ENCODE measurements at places on chromosomes 4 and X.

GRCh38 chr4:56786955-56787354 is 34.5 kb downstream of the SPINK2 start:
- peak; percentile 58 for DNase-seq

DNA sequence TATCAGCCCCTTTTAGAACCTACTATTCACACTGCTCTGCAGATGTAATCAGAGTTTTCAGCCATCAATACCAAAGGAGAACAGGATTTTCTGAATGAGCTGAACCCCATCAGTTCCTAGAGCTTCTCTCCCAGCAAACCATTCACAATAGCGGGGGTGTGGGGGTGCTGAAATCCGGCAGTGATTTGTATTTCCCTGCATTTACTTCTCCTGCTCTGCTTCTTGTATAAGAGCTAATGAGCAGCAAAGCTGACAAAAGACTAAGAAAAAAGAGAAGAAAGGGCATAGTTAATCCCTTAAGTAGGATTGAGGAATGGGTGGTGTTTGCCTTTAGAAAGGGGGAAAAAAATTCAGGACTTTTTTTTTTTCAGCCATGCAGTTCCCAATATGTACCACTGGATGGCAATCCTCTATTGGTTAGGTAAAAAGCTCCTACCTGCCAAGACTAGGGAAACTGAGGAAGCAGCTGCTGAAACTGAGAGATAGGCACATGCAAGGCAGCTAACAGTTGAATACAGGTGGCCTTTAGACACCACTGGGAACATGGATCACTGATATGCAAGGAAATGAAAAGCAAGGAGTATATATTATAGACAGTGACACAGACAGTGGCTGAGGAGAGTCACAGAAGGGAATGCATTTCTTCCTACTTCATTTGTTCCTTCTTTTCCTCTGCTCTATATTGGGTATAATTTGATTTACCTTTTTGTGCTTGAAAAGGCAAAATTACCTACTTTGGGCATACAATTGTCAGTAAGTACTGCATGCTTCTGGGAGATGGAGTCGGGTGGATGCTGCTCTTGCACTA is 217.9 kb downstream of the HS6ST2 start:
- peak; percentile 71 for DNase-seq

- peak; percentile 12 for DNase-seq
These were observed 54.4 kb upstream of the USP26 start for GRCh38 chrX:133151336-133151735.

GRCh38 chr4:38920677-38921076 is 53.1 kb downstream of the FAM114A1 start:
- no peak for DNase-seq

DNA sequence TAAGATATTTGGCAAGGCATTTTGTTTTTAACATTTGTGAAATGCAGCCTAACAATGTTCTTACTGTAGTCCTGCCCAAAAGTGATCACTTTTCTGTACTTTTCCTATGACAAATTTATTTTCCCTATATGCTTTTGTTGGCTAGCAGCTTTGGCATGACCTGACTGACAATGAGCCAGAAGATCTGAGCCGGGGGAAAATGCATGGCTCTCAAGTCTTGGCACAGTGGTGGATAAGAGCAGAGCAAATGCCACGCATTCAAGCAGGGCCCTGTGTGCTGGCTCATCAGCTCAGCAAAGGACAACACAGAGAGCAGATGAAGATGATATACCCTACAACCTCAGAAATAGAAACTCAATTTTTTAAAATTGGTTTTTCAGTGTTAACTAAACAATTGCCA is 187.3 kb downstream of the ANAPC10 start:
- DNase-seq = no peak

DNA sequence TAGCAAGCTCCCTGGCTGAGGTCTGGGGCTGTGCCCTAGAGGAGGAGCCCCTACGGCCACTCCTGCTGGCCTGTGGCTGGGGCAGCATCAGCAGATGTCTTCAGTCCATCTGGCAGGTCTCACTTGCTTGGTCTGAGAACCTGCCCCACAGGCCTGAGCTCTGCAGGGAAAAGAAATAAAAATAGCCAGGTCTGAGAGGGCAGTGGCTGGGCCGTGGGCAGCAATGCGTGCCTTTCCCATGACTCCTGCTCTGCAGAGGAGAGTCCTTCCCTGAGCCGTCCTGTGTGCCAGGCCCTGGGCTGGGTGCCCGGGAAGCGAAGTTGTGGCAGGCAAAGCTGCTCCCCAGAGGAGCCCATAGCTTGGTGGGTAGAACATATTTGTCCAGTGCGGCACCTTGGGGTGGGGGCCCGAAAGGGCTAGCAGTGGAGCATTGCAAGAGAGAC is 11.3 kb upstream of the KIAA0232 start:
- no peak for DNase-seq

- DNase-seq = no peak
These were observed 6.3 kb downstream of the PGRMC2 start for GRCh38 chr4:128281354-128281753.

DNA sequence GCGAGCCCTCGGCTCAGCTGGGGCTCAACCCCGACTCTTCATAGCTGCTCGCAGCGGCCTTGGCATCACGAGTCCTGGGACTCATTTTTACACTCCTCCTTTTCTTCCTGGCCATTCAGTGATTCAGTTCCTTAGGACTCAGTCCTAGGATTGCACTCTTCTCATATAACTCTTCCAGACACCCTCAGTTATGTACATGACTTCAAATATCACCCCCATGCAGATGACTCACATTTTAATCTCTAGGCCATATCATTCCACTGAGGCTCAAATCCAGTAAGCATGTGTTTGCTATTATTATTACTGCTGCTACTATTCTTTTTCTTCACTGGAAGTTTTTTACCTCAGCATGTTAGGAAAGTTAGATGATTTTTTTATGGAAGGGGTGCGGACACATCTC is 14.4 kb downstream of the ITGB1BP2 start:
- DNase-seq = no peak

- no peak for DNase-seq
These were observed 4.0 kb downstream of the TIMP1 start for GRCh38 chrX:47586043-47586787.

DNA sequence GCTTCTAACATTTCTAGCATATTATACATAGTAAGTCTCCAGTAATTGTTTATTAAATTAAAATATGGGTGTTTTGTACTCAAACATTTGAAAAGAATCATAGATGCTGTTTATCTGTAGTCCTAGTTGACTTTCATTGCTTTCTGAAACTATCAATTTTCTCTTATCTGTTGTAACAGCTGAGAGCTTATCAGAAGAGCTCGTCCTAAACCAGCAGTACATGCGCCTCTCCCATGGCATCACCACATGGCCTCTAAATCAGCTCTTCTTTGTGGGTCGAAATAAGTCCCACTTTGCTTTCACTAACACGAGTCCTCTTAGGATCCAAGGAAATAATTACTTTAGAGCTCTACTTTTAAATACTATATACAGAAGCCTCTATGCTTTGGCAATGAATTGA is 55.1 kb downstream of the PPP3CA start:
- no peak for DNase-seq

DNA sequence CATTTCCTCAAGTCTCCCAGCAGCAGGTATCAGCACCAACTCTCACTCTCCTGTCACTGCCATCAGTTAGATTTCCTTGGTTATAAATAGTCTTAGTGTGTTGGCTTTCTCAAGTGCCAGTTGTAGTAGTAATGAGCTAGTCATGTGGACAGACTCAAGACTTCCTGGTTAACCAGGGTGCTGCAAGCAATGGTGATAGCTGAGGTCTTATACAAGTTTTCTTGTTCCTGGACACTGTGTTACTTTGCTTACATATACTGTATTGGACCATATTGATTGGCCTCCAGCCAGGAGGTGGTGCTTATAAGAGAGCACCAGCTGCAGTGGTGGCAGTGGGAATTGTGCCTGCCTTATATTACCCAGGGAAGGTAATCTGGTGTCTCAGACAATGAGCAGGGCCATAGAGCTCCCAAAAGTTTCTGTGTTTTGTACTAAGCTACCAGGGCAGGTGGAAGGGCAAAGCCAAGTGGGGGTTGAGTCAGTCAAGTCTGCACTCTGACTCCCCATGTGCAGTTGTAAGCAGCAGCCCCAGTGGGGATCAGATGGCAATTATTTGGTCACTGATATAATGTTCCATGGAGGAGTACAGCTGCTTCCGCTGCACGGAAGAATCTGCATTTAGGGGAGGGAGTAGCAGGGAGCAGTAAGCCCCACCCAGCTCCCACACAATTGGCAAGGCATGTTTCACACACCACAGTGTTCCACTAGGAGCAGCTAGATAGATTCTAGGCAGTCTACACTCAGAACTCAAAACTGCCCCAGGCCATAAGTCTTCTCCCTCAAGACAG is 24.1 kb upstream of the ZDHHC15 start:
- no peak for DNase-seq

GRCh38 chrX:30504309-30504708 is 73.3 kb downstream of the TASL start:
- no peak for DNase-seq

- no peak for DNase-seq
These were observed 355.2 kb upstream of the GALNT7 start for GRCh38 chr4:172813359-172813923.

DNA sequence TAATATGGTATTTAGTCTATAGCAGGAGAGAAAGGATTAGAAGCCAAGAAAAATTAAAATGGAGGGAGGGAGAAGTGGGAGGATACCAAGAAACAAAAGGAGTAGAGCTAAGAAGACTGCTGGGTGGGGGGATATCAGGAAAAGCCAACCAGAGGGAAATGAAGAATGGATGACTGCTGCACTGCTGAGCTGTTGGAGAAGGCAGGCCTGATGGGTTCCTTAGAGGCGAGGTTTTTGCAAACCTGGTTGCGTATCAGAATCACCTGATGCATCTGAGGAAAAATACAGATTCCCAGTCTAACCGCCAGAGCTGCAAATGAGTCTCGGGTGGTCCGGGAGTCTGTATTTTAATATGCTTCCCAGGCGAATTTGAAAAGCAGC is 1.5 kb downstream of the PGRMC1 start:
- peak; percentile 27 for DNase-seq

DNA sequence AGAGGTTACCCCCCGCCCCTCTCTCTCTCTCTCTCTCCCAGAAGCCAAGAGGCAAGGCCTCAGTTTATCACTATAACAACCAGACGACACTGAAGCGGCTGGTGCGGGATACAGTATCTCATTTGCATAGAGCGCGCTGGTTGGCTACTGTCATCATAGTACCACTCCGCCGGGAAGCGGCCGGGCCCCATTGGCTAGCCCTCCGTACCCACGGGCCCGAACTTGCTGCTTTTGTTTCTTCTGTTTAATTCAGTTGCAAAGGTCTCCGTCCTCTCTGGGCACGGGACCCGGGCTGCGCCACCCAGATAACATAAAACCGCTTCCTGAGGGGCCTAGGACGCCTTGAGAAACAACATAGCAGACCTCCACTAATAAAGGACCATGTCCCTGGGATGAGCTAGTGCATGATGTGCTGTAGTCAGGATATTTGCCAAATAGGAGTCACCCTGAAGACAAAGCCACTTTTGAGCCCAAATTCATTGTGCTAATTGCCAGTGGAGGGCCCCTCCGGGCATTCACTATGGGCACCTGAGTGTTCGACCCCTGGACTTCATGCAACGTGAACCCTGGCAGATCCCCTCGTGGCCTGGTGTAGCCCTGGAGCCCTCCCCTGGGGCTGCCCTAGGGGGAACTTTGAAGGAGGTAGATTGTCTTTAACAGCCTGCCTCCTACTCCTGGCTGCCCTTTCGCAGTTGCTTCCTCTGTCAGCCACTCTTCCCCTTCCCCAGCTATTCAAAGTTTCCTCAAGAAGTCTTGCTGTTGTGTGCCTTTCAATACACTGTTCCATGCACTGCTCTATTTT is at the start of gene PCYT1B:
TSS of gene PCYT1B (minus strand) at position 91 of the 802 bp plus-strand sequence. CDS start 242 bp downstream, outside the sequence.
- peak; percentile 95 for DNase-seq

DNA sequence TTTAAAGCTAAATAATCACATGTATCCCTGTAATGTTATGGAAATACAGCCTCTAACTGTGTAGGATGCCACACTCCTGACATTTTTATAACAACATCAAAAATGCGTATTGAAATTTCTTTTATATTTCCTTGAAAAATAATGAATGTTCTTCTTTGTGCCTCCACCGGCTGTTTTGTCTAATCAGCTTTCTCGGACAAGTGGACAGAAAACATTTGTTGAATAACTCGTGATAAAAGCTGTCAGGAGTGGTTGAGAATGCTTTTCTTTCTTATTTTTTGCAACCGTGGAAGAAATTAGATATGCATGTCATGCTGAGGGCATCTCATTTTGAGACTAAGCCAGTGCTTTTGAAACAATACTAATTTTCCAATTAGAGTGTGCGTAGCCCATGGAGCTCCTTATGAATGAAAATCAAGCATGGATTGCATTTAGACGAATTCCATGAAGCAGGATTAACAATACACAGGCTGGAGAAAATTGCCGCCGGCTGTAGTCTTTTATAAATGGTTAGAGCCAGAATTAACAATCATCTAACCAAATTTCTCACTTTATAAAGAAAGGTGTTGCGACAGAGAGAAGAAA is 614.5 kb upstream of the LCORL start:
- no peak for DNase-seq

DNA sequence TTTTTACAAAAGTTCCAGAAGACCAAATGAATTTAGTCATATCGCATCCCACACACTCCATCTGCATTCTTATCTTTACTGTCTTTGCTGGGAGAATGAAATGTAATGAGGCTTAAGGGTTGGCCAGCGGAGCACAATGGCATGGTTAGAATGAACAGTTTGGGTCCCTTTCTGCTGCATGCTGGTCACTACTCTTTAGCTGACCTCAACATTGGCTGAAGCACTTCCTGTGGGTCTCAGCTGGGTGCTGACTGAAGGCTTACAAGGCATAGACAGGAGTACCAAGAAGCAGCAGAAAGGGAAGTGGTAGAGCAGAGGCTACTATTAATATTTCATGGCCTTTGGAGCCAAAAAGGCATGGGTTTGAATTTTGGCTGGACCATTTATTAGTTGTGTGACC is 159.4 kb upstream of the GPC4 start:
- no peak for DNase-seq

DNA sequence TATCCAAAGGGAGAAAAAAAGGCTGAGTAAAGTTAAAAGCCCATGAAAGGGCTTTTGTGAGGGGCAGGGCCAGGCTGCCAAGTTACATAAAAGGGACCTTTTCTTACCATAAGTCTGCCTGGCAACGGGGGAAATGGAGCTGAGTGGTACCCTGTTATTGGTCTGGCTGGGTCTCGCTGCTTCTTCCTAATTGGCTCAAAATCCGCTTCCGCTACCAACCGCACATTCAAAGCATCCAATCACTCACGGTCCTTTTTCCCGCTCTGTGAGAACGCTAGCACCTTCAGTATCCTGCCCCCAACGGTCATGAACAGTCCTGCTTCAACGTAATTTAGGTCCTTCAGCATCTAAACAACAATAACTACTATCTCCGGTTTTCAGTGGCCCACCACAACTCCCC is 611 bp downstream of the TEX11 start:
- no peak for DNase-seq

GRCh38 chr4:54543088-54543795 is 114.5 kb upstream of the KIT start:
- DNase-seq = no peak

DNA sequence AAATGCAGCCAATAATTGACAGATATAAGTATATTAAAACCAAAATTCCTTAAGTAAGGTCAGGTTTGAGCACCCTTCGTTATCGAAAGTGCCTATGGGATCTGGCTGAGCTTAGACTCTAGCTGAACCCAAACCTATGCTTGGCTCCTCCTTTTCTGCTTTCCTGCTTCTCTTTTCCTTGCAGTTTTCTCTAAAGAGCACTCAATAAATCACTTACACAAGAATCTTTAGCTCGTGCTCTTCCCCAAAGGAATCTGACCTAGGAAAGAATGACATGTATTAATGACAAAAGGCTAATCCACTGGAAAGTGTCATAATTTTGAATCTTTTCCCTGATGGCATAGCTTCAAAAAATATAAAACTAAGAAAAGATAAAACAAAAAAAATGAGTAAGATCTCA is 282.7 kb downstream of the DKK2 start:
- DNase-seq = no peak

- no peak for DNase-seq
These were observed 677 bp upstream of the NONO start for GRCh38 chrX:71282514-71283402.

Data from ELF-1 (cell line).